IPS-NIHi11 (cell line): ENCODE measurements at places on chromosomes 7 and 10.

- DNase-seq, result no peak
Measured at GRCh38 chr7:114294036-114294435, 120.6 kb upstream of the FOXP2 start.

GRCh38 chr7:49295146-49295545 lies 370.8 kb downstream of the CDC14C start:
- DNase-seq, result no peak

- DNase-seq, result no peak
Measured at GRCh38 chr10:78991187-78991586, 77.6 kb upstream of the ZMIZ1 start.

GRCh38 chr10:112955582-112956421 lies 5.8 kb downstream of the TCF7L2 start:
- no peak for DNase-seq

DNA sequence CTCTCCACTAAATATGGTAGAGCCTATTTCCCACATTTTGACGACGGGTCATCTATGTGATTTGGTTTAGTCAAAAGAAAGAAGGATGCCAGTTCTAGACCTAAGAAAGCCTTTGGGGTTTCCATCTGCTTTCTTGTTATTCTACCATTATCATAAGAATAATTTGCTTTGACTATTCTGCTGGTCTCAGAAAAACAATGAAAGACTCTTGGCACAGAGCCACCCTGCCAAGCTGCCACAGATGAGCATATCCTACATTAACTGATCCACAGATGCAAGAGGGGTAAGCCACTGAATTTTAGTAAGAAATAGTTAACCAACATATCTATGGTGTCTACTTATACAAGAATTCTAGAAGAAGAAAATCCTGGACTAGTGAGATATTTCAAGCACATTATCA lies 158.6 kb upstream of the MAGI2 start:
- no peak for DNase-seq
